ENCODE measurements at places on chromosomes 3 and 15.
A peak's percentile ranks its signal among the peaks of the same experiment; 100 is the strongest.

DNA sequence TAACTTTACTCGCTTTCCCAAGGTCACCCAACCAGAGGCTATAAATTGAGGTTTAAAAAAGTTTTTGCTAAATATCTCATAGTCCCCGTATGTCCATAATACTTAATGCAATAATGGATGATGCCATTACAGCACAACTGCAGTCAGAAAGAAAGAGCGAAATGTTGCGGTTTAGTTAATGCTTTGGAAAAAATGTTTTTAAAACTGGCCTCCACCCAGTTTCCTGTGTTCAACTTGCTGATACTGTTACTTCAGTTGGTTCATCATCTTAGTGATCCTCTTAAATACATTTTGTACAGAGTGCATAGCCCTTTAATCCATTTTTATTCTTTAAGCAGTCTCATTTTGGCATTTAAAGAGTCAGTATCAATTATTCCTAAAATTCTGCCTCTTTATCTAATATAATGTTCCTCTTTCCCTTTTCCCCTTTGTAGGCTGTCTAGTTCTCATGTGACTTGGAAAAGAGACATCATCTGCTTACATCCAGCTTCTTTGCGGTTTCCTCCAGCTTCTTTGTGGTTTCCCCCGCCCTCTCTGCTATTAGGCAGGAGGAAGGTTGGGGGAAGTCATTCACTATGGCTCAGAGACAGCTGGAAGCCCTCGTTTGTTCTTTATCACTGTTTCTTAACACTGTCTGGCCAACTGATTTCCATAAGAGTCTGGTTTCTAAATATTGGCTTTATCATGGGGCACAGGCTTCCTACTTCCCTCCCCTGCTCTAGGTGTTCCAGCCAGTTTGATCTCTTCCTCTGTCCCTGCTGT, 154.3 kb downstream of the GOLIM4 start:
- peak; percentile 47 for DNase-seq

DNA sequence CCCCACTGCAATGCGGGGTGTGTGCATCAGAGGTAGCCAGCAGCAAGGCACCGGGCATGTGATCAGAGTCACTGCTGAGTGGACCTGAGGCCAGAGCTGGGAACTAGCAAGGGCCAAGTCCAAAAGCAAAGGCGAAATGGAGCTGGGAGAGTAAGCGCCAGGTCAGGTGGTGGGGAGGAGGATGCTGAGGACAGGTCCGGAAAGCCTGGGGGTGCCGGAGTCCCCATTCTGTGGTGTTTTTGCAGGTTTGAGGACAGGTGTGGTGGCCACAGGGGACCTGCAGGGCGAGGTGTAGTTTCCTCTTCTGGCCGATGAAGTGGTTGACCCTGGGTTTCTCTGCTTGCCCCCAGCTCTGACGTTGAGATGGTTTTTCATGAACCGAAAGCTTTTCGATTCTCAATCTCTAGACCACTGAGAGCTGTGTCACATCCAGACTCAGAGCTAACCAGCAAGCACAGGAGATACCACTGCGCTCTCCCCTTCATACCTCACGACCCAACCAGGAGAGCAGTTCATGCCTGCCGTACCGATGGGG, 35.0 kb upstream of the HES1 start:
- DNase-seq = no peak

DNA sequence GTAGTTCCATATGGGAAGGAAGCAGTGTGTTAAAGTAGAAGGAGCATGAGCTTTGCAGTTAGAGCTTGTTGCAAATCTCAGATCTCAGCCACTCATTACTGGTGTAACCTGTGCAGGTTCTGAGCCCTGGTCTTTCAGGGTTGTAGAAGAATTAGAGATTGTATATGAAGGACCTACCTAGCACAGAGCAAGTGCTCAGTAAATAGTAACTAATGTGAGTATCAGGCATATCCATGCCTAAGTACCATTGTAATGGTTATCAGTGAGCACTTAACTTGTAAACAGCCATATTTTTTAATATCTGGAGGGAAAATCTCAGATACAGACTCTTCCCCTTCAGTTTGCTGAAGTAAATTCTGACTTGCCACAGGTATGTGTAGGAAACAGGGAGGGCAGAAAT, 59.3 kb downstream of the MAP6D1 start:
- DNase-seq = no peak

GRCh38 chr15:72706266-72706665, 20.3 kb downstream of the BBS4 start:
- no peak for DNase-seq

GRCh38 chr3:119481079-119481478, 12.3 kb downstream of the POGLUT1 start:
- no peak for DNase-seq

DNA sequence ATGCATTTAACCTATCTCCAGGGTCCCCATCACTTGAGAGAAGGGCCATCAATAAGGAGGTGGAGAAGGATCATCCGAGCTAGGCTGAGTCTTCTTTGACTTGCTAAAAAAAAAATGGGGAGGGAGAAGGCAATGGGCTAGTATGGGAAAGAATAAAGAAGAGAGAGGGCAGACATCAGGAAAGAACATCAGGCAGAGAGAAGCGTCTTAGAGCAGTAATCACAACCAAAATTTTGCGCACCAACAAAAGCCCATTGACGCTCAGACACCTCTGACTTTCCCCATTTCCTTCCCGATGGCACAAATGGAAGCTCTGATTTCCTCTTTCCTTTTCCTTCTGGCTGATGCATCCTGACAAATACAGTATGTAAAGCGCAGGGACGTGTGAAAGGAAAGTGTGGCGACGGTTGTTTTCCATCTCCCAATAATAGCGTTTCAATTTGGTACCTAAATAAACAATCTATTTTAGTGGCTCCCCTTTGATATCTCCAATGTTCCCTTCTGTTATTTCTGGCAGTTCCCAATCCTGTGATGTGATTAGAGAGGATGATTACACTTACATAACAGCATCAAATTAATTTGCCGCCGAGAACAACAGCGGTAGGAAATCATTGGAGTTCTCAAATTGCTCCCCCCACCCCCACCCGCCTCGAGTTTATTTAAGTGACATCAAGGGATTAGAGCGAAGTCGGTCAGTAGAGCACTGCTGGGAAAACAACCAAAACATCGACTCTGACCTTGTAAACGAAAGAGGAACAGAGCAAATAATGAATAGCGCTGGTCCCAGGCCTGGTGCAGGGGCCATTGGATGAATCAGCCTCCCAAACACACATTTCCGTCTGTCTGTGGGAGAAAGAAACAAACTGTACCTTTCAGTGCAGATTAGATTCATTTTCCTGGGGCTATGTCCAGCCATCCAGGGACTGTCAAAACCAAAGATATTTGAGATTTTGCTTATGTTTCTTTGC, 273.3 kb upstream of the ICE2 start:
- no peak for DNase-seq

DNA sequence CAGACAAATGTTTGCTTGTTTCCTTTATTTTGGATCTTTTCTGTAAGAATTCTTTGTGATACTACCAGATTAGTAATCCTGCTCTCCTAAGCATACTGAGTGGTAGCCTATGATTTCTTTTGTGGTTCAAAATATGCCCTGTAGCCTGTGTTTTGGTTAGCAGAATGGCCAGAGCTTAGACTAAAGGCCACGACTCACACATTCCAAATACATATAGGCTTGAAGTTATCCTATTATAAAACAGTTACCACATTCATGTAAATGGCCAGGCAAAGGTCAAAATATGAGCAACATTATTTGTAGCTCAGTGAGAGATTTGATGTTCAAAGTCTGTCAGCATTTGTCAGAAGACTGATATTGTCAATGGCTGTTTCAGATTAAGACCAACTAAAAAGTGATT, 84.5 kb downstream of the MITF start:
- DNase-seq = no peak

GRCh38 chr15:69299451-69299886, 757 bp downstream of the PAQR5 start:
- no peak for DNase-seq

DNA sequence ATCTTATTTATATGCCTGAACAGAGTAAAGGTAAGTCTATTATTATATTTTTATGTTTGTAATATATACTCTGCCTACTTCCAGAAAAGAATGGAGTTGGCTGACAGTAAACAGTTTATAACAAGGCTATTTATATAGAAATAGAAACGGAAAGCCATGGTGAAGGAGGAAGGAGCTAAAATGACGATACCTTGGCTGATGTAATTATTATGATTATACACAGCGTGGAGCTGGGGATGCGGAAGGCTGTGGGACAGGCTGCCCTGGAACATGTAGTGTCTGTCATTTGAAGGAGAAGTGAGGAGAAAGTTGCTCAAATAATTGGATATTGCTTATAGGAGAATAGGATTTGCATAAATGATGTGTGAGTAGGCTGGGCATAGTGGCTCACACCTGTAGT, 37.8 kb downstream of the CEMIP start:
- no peak for DNase-seq

DNA sequence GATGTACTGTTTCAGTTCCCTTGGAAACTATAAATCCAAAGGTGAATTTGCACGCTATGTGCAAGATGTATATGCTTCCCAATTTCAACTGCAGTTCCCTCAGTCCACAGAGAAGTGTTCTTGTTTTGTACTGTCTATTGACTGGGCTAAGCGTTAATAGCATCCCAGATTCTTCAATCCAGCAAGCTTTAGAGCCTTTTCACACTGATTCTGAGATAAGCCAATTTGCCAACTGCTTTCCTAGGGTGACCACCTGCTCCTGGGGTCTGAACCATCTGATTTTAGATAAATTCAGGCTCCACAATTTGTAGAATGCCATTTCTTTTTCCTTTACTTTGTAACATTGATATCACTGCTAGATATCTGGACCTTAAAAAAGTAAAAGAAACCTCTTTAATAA, 340.1 kb downstream of the PTPRG start:
- no peak for DNase-seq

DNA sequence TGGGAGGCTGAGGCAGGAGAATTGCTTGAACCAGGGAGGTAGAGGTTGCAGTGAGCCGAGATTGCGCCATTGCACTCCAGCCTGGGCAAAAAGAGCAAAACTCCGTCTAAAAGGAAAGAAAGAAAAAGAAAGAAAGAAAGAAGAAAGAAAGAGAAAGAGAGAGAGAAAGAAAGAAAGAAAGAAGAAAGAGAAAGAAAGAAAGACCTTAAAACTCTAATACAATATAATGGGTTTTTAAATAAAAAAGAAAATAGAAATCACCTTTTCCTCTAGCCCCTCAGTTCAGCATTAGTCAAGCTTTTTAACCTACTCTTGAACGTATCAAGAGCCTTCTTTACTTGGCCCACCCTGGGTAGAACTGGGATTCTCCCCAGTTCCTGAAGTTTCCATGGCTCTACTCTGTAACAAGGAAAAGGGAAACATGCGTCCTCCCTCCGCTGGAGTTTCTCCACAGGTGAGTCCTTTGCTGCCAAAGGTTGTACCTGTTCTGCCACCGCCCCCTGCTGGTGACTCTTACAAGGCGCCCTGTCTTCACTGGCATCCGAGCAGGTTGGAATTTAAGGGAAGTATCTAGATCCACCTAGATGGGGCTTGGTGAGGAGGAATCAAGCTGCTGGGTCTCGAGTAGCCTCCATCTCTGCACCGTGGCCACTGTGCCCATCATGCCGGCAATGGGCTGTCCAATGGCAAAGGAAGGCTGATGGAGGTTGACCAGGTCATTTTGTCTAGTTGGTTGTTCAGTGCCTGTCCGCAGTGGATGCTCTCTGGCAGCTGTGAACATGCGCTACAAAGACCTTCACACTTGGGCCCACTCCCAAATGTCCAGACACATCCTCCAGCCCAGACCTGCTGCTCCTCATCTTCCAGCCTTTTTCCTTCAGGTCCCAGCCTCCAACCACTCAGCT, 20.6 kb upstream of the EPHB3 start:
- DNase-seq = peak; percentile 42

- DNase-seq = no peak
Observed at GRCh38 chr3:122146466-122146865, 37.0 kb upstream of the CASR start.

DNA sequence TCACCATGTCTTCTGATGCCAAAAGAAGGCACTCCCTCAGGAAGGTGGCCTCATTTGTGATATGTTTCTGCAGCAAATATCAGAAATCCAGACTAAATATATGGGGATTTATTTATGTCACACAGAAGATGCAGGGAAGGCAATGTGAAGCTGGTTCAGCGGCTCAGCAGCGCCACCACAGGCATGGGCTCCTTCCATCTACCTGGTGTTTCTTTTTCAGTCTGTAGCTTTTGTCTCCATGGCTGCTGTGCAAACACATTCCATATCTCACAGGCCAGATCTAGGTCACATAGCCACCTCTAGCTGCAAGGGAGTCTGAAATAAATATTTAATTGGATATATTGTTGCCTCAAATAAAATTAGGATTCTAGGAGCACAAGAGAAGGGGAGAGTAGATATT, 502.1 kb upstream of the IL12A start:
- DNase-seq = no peak

DNA sequence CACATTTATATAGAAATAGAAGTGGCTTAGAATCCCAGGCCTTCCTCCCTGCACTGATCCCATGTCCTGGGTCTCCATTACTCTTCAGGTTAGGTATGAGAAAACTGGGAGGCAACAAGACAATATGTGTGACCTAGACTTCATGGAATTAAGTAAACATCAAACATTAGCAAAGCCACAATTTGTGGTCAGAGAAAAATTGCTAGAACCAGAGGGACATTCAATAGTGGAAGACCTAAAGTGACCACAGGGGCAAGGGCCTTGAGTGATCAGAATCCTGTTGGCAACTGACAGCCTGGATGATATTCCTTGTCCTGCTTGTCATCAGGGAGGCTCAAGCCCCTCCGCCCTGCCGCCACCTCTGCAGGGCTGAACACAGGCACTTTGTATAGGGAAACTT, 322.8 kb upstream of the CTNNB1 start:
- no peak for DNase-seq

DNA sequence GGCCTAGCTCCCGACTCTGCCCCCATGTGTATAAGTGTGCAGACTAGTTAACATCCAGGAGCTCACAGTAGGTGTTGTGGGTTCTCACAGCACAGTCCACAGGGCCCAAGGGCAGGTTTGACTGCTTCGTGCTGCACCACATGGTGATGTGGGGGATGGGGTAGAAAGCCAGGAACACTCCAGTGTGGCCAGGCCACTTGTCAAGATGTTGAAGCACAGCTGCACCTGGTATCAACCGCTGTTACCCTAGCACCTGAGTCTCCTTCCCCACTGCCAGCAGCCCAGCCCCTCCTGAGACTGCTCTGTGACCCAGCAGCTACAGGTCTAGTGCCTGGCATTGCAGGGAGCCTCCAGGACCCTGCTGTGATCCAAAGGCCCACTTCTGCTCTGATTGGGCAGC, 53.4 kb downstream of the CHDH start:
- no peak for DNase-seq

DNA sequence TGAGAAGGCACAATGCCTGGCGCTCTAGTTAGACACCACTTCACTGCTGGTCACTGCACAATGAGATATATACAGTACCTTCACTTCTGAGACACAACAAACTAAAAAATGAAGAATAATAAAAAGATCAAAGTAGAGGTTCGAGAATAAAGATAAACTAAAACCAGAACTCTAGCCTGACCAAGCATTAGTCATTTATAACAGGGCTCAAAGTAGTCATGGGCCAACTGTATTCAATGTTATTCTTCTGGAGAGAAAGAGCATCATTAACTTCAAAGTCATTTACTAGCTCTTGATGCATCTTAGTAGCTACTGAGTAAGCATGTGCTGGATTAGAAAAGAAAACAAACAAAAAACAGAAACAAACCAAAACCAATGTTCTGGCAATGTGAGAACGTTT, 145.2 kb downstream of the SSR3 start:
- no peak for DNase-seq

- peak; percentile 33 for DNase-seq
Observed at GRCh38 chr15:64209680-64210334, 47.0 kb upstream of the PPIB start.

GRCh38 chr3:67781218-67781617, 126.8 kb upstream of the SUCLG2 start:
- no peak for DNase-seq

GRCh38 chr3:6743067-6743720, 117.7 kb upstream of the GRM7 start:
- DNase-seq = no peak

All from GM03348 (cell line).